ENCODE measurements at places on chromosomes 3 and 15.

DNA sequence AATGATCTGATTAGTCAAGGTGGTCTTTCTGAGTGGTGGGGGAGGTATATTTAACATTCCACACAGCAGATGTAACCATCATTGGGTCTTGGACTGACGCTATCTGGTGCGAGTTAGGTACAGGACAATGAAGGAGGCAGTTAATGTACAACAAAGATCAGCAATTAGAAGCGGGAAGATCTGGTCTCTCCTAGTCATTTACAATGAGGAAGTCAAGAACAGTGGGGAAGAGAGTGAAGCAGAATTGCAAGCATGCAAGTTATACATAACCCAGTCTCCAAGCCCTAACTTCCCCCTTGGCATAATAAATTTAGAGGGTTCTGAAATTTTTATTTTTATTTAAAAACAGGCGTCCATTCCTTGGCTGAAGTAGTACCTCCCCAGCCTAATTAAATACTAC is 14.1 kb downstream of the GPD1L start:
- no peak for DNase-seq

GRCh38 chr3:125480656-125481374 is 39.2 kb downstream of the SNX4 start:
- no peak for DNase-seq

- DNase-seq, result no peak
Measured at GRCh38 chr15:56930669-56931313, 12.3 kb downstream of the TCF12 start.

GRCh38 chr3:2863127-2863526 is 247.0 kb downstream of the IL5RA start:
- DNase-seq, result no peak

DNA sequence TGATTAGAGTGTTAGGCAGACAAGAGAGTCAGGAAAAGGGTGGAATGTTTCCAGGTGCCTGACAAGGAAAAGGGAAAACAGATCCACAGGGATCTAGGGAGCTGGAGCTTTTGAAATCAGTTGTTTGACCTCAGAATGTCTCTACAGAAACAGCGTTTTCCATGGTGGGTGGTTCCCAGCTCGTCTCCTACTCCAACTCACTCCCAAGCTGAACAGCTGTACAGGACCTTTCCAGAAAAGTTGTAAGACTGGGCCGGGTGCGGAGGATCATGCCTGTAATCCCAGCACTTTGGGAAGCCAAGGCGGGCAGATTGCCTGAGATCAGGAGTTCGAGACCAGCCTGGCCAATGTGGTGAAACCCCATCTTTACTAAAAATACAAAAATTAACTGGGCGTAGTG is 55.7 kb upstream of the RYK start:
- DNase-seq, result no peak

DNA sequence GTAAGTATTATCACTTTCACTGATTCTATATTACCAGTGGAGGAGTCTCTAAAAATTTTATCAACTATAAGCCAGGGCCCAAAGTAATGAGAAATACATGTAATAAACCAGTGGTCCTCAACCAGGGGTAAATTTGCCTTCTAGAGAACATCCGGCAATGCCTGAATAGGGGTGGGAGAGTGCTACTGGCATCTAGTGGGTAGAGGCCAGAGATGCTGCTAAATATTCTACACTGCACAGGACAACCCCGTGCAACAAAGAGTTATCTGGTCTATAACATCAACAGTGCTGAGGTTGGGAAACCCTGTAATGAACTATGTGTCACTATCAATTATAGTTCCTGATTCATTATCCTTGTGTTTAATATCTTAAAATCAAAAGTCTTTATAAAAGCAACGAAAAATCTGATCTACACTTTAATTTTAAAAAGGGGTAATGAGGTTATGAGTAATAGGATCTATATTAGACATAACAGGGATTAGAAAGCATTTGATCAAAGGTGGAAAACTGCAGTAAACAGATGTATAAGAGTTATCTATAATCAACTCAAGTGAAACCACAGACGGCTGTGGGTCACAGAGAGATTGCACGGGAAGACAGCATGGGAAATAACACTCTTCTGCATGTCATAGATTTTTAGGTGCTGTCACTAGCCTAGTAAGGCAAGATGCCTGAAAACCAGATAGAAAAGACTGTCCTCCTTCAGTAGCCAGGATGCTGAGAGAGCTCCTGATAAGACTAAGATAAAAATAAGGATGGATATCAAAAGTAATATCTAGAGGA is 2.0 kb downstream of the LYSMD2 start:
- DNase-seq, result no peak

- no peak for DNase-seq
Measured at GRCh38 chr3:174247687-174248152, 611.4 kb upstream of the NAALADL2 start.

- no peak for DNase-seq
Measured at GRCh38 chr3:4751502-4752101, 227.6 kb upstream of the BHLHE40 start.

DNA sequence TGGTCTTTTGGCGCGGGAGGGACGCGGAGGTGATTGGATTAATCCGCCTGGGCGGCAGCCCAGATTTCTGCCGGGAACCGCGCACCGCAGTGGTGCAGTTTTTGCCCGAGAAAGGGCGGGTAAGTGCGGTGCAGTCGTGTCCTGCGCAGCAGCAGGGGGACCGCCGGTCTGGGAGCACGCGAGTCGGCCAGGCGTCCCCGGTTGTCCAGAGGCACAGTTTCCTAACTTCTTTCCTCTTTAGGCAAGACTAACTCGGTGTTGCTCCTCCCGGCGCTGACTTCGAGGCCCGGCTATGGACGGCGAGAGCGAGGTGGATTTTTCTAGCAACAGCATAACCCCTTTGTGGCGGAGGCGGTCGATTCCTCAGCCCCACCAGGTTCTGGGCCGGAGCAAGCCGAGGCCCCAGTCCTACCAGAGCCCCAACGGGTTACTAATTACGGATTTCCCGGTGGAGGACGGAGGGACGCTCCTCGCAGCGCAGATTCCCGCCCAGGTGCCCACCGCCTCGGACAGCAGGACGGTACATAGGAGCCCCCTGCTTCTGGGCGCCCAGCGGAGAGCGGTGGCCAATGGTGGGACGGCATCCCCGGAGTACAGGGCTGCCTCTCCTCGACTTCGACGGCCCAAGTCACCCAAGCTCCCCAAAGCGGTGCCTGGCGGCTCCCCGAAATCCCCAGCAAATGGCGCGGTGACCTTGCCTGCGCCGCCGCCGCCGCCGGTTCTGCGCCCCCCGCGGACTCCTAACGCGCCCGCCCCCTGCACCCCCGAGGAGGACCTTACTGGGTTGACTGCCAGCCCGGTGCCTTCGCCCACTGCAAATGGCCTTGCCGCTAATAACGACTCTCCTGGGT is 736 bp downstream of the ARHGEF26 start:
- DNase-seq, result no peak

- DNase-seq, result no peak
Measured at GRCh38 chr3:121567649-121568048, at the start of gene ARGFX. TSS of gene ARGFX (plus strand) at chr3:121567949. CDS start at chr3:121570714, 2,765 bp downstream.

GRCh38 chr15:77107068-77107467 is 36.2 kb upstream of the TSPAN3 start:
- no peak for DNase-seq

- no peak for DNase-seq
Measured at GRCh38 chr15:38085931-38086568, 151.6 kb downstream of the TMCO5A start.

DNA sequence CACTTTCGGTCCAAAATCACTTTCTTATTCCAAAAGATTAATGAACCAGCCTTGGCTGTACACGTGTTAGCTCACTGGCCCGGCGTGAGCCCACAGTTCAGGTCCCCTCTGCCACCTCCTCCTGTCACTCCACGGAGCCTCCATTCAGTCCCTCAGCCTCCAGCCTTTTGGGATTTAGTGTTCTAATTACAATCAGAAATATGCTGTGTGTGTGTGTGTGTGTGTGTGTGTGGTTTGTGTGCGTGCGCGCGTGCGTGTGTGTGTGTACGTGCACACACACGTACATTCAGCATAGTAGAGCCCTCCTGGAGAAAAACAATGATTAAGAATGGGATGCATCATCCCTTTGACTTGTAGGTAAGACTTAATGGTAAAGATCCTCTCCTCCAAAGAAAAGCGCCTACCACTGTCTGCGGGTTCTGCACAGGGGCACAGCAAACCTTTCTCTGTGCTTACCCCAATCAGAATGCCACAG is 801 bp downstream of the CA12 start:
- DNase-seq, result no peak

- DNase-seq, result no peak
Measured at GRCh38 chr15:20646529-20647142, 105.0 kb upstream of the GOLGA6L6 start.

DNA sequence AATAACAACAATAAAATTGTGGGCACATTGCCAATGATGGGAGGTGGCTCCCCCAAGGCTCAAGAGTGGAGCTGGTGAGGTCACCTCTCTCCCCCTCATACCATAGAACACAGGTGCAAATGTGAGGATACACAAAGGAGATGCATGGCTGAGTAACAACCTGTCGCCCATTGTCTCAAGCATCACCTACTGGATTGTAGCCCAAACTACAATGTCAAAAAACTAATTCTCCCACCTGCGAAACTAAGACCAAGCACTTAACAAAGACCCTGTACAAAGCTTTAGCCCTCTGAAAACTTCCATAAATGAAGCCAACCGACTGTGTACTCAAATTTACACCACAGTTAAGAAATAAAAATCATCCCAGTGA is 50.4 kb upstream of the IGSF11 start:
- DNase-seq, result peak; percentile 5

- no peak for DNase-seq
Measured at GRCh38 chr3:105747696-105748095, 121.1 kb downstream of the CBLB start.

DNA sequence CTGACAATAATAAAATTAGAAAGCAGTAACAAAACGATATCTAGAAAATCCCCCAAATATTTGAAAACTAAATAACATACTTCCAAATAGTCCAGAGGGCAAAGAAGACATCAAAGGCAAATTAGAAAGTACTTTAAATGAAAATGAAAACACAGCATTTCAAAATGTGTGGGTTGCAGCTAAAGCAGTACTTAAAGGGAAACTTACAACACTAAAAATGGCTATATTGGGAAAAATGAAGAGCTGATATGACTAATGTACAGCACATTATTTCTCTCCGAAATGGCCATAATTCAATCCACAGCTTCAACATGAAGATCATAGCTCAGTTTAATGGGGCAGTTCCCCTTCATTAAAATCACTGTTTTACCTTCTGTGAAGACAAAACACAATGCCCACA is 71.9 kb downstream of the FBXL22 start:
- no peak for DNase-seq

- DNase-seq, result no peak
Measured at GRCh38 chr15:48177383-48177765, 721 bp downstream of the MYEF2 start.

DNA sequence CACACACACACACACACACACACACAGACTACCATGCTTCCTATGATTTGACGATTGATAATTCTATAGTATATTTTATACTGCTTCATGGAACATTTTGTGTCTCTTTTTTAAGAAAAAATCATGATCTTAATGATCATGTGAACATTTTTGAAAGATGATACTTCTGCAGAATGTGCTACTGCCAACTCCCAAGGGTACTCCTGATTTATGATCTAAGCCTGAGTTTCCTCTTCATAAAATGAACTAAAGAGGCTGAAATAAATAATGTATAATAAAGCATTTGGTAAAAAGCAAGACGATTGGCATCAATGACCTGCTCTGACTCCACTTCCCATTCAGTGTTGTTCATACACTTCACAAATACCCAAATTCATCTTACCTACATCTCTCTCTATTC is 333.8 kb upstream of the RBMS3 start:
- DNase-seq, result no peak

All from iPS DF 19.7 (cell line).